ENCODE measurements at places on chromosomes 6 and 20.

GRCh38 chr6:160269023-160269521, 10.5 kb upstream of the SLC22A2 start:
- no peak for DNase-seq

DNA sequence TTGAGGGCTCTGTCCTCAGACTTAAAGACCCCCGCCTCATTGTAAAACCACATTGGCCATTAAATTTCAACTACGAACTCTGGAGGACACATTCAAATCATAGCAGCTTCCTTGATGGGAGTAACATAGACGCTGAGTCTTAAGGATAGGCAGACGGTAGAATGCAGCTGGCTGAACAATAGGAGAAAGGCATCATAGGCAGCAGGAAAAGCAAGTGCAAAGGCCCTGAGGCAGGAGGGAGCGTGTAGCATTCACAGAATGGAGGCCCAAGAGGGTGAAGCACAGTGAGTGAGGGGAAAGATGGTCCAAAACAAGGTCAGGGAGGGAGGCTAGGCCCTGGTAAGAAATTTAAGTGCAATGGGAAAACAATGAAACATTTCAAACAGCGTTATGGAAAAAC, 8.6 kb upstream of the PFDN4 start:
- no peak for DNase-seq

DNA sequence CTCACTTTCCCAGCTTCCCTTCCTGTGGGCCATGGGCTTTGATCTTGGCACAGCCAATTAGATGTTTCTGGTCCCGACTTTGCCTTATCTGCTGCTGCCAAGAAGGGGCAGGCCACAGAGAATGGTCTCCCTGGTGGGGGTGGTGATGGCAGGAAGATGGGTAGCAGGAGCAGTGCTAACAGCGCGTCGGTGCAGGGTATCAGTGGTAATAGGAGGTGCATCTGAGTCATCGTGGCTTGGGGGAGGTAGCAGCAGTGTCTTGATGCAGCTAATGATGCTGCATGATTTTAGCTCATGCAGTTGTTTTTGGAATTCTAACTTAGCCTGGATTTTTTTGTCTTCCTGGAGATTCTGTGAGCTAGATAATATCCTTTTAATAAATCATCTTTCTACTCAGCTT, 18.9 kb upstream of the MAS1 start:
- DNase-seq = no peak

DNA sequence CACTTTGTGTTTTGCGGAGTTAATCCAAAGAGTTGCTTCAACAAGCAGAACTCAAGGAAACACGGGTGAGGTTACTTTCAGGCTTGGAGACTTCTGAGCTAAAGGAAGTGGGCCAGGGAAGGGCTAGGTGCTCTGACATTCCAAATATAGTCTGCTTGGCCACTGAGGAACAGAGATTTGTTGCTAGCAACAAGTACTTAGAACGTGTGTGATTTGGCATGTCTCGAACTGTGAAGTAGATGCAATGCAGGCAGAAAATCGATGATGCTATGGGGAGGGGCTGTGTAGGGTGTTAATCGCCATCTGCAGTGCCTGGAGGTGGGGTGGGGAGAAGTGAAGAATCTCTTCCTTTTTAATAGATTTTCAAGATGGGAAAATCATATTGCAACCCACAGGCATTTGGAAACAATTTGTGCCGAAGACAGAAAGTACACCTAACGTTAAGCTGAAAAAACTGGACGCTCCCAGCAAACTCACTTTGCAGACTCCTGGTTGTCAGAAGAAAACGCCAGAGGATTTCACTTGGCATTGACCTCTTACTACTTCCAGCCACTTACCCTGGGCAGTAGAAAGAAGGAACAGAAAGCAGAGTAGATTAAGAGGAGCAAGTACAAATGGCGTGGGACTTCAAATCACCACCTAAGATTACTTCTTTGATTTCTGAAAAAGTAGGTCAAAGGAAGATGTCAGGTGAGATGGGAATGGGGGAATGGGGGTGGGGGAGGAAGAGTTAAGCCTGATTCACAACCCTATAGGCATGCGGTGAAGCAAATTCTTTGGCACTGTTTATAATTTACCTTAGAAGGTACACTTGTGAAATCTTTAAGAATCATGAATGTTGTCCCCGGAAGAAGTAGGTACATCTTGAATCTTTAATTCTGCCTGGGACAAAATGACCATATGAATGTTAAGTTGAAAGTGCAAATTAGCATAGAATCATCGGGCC, 314.1 kb downstream of the CD83 start:
- no peak for DNase-seq

- DNase-seq = no peak
Measured at GRCh38 chr6:72940265-72940664, 285.0 kb downstream of the KHDC1L start.

DNA sequence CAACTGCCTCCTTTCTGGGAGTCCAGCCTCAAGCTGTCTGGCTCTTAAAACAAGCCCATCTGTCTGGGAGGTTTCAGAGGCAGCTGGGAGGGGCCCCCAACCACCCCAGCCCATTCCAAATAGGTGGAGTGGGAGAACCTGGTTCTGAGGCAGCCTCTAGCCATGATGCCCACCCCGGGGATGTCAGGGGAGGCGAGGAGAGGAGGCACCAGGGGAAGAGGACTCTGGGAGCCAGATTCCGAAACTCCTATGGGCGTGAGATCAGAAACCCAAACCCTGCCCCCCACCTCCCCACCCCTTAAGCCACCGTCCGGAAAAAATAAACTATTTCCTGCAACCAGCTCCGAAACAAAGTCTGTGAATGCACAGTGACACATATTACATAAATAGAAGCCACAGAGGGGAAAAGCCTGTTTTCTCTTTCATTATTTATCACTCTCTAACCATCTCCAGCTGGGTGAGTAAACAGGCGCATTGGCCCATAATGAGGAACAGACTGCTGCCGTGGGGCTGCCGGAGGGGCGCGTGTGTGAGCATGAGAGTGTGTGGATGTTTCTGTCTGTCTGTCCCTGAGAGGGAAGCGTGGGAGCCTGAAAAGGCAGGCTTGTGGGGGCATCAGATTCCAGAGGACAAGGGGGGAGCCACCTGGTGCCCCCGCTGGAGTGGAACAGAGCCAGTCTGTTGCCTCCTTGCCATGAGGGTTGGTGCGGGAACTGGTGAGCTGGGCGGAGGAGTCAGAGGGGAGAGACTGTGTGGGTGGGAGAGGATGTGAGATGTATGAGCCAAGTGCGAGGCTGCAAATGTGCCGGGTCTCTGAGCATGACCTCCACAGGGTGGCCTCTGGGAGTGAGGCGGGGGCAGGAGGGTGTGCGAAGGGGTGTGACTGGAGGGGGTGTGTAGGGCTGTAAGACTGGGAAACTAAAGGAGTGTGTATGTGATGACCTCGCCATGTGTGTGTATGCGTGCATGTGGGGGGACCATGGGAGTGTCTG, 14.3 kb upstream of the FOXP4 start:
- no peak for DNase-seq

- no peak for DNase-seq
Measured at GRCh38 chr20:57130160-57130772, 136.2 kb downstream of the BMP7 start.

- no peak for DNase-seq
Measured at GRCh38 chr20:16308754-16309153, 264.5 kb downstream of the KIF16B start.

GRCh38 chr20:49677777-49678758, 35.6 kb downstream of the B4GALT5 start:
- DNase-seq = no peak

DNA sequence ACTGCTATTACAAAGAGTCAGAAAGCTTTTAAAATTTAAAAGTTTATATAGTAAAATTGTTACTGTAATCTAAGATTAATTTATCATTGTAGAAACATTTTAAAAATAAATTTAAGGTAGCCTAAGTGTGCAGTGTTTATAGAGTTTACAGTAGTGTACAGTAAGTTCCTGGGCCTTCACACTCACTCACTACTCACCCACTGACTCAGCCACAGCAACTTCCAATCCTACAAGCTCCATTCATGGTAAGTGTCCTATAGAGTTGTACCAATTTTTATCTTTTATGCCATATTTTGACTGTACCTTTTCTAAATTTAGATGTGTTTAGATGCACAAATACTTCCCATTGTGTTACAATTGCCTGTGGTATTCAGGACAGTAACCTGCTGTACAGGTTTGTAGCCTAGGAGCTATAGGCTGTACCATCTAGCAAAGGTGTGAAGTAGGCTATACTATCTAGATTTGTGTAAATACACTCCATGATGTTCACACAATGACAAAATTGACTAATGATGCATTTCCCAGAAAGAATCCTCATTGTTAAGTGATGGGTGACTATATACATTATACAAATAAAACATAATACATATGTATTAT, 10.2 kb upstream of the TMEM170B start:
- no peak for DNase-seq

- DNase-seq = no peak
Measured at GRCh38 chr6:79188885-79189480, 45.5 kb downstream of the HMGN3 start.

- no peak for DNase-seq
Measured at GRCh38 chr20:62117658-62118057, 4.6 kb upstream of the LSM14B start.

DNA sequence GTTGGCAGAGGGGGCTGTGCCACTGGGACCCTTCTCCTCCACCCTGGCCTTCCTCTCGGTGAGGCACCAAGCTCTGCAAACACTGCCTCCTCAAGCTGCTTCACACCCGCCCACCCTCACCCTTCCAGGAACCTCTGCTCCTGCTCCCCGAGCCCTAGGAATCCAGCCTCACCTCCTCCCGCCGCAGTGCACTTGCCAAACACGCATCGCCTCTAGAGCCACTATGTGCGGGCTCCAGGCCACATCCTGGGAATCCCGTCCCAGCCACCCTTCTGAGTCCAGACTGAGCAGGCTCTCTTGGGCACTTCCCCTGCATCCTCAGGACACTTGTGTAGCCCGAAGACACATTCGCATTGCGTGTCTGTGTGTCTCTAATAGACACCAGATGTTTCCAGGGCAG, 18.5 kb downstream of the PSMG4 start:
- DNase-seq = no peak

GRCh38 chr6:4964675-4965561, 38.9 kb downstream of the RPP40 start:
- DNase-seq = no peak

GRCh38 chr6:75101896-75102295, 104.0 kb downstream of the COL12A1 start:
- no peak for DNase-seq

All from NCI-H1105 treated with DMSO at 0.1 percent for 48 hours (cell line).